ENCODE measurements at places on chromosomes 7 and 10.

GRCh38 chr10:98273057-98273850 is 5.3 kb upstream of the LOXL4 start:
- DNase-seq = no peak

DNA sequence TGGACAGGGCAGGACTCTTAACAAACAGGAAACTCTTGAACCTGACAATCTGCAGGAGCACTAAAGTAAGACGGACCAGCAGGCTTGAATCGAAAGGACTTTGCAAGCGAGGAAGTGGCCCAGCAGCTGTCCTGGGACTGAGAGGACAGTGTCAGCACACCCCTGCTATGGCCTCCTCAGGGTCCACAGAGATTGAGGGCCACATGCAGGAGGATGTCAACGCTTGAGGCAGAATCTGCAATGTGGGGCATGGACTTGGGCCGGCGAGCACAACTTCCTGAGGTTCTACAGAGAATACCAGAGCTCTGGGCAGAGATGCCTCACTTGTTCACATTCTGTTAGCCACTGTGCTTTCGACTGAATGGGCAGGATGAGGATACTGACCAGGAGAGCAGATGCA is 84.4 kb upstream of the EFCAB10 start:
- no peak for DNase-seq

DNA sequence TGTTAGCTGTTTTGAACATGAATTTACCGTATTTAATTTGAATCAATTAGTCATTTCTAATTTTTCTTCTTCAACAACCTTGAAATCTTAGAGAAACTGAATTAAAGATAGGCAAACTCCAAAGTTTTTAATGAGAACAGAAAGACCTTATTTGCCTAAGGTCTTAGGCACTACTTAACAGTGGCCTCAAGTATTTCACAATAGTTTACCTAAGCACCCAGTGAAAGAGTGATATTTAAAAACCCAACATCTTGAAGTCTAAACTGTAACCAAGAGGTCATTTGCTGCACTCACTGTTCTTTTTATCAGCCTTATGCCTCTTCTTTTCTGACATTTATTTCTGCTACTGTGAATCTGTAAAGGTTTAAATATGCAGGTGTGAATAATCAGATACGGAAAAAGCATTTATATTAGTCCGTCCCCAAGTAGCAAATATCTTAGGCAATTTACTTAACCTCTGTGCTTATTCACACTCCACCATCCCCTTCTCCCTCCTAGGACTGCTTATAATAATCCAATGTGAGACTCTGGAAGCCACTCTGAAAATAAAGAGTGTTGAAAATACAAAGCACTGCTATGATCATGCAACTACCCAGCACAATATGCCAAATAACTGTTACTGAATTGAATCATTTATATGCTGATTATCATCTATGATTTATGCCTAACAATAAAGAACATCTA is 105.7 kb downstream of the ELAPOR2 start:
- no peak for DNase-seq

GRCh38 chr10:30378201-30378995 is 29.3 kb upstream of the MTPAP start:
- no peak for DNase-seq

DNA sequence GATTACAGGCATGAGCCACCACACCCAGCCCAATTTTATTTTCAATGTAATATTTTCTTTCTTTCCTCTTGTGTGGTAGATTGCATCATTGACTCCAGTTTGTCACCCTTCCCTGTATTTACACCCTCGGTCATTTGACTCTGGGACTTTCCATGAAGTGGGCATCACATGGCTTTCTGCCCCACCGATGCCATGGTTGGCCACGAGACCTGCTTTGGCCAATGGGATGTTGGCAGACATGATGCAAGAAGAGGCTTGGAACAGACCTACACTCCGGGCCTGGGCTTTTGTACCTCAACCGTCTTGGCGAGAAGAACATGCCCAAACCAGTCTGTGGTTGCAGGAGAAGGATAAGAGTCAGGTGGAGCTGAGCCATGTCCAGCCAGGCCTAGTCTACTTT is 38.8 kb upstream of the CACUL1 start:
- DNase-seq = no peak

- no peak for DNase-seq
Measured at GRCh38 chr7:6167004-6167551, 105.3 kb downstream of the CYTH3 start.

- no peak for DNase-seq
Measured at GRCh38 chr10:60086421-60086820, 180.1 kb upstream of the CCDC6 start.

- peak; percentile 87 for DNase-seq
Measured at GRCh38 chr7:20351901-20352300, 21.2 kb downstream of the ITGB8 start.

- DNase-seq = no peak
Measured at GRCh38 chr7:150940431-150941102, 37.6 kb downstream of the KCNH2 start.

GRCh38 chr10:20380401-20380800 is 516.7 kb downstream of the NEBL start:
- DNase-seq = no peak

Measured in endothelial cell of umbilical vein (primary cell).